ENCODE measurements at places on chromosomes 2 and 18.
A peak's percentile ranks its signal among the peaks of the same experiment; 100 is the strongest.

DNA sequence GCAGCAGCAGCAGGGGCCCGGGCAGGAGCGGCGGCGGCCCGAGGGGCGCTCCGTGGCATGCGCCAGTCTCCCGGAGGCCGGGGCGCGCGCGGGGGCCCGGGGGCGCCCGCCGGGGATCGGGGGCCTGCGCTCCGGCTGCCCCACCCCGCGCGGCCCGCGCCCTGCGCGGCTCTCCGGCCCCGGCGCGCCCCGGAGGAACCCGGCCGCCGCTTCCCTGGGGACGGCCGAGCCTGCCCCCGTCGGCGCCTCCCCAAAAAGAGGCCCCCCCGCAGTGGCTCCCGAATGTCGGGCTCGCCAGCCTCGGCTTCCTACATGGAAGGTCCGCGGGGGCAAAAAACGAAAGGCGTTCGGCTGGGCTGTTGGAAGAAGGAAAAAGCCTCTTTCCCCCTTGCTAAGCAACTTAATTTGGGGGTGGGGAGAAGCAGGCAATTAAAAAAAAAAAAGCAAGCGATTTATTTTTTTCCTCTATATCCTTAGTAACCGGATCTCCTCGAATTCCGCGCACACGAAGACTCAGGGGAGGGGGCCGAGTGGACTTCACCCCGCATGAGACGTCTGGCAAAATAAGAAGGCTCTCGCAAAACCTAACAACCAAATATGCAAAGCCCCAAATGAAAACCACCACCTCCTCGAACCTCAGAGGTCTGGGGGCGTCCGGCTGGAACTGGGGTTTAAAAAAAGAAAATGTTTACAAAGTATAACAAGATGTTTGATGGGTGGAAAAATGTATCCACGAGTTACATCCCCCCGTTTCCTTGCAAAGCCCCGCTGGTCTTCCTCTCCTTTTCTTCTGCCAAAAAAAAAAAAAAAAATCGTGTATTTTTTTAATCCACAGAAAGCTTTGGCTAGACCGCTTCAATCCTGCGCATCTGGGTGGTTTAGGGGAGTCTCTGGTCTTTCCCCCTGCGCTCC is at the start of gene SMAD7:
Gene SMAD7, minus strand, starts transcription at position 430 of the 912 bp plus-strand sequence. CDS start 541 bp downstream, outside the sequence.
- peak; percentile 66 for DNase-seq

DNA sequence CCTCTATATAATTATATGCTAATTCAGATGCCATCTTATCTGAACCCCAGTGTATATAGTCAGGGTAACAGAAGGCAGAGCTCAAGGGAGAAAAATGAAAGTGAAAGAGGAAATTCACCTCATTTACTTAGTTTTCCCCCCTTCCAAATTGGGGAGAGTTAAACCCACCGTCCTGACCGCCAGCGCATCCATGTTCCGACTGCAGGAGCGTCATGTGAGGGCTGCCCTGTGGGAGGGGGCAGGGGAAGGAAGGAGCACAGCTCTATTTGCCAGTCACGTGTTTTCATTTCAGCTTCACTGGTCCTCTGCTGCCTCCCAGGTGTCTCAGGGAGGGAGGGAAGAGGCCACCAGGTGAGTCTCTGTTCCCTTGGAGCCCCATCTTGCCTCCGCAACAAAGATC is 13.2 kb downstream of the CNNM4 start:
- DNase-seq, result no peak

GRCh38 chr2:187478719-187479118 is 30.7 kb upstream of the CALCRL start:
- DNase-seq, result no peak

GRCh38 chr18:23977719-23978483 is 36.7 kb upstream of the TTC39C start:
- DNase-seq, result no peak

- DNase-seq, result no peak
Measured at GRCh38 chr2:37349231-37349860, 4.9 kb downstream of the QPCT start.

GRCh38 chr2:117199511-117199910 is 615.0 kb upstream of the DDX18 start:
- DNase-seq, result no peak

Data from tongue (tissue), 3 donors.